ENCODE measurements at places on chromosomes 16 and 17.

DNA sequence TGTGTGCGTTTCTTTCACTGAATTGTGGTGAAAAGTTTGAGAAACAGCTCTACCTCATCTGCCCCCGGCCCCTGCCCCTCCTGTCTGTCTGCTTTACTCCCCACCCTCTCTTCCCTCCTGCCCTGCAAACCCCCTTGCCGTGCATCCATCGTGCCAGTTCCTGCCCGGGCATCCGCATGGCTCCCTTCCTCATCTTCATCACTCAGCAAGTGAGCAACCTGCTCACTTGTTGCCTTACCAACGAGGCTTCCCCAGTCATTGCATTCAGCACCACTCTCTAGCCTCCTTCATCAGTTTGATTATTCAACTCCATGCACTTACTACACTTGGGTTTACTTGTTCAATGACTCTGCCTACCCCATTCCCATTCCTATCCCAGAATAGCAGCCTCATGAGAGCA, 34.8 kb upstream of the SDK2 start:
- DNase-seq: no peak

GRCh38 chr16:47734987-47735594, 274.0 kb downstream of the PHKB start:
- DNase-seq: no peak

DNA sequence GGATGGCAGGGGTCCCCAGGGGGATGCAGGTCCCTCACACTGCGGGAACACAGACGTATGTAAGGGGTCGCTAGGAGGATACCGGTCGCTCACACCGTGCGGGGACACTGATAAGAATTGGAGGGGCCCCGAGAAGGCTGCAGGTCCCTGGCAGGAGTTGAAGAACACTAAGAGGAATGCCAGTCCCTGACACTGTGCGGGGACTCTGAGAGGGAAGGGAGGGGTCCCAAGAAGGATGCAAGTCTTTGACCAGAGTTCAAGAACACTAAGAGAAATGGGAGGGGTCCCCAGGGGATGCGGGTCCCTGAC, 510 bp downstream of the ERCC4 start:
- DNase-seq: no peak

GRCh38 chr17:28744972-28745785, 1.4 kb downstream of the TRAF4 start:
- peak; percentile 32 for DNase-seq

GRCh38 chr17:67021743-67022450, 22.5 kb upstream of the CACNG1 start:
- no peak for DNase-seq

DNA sequence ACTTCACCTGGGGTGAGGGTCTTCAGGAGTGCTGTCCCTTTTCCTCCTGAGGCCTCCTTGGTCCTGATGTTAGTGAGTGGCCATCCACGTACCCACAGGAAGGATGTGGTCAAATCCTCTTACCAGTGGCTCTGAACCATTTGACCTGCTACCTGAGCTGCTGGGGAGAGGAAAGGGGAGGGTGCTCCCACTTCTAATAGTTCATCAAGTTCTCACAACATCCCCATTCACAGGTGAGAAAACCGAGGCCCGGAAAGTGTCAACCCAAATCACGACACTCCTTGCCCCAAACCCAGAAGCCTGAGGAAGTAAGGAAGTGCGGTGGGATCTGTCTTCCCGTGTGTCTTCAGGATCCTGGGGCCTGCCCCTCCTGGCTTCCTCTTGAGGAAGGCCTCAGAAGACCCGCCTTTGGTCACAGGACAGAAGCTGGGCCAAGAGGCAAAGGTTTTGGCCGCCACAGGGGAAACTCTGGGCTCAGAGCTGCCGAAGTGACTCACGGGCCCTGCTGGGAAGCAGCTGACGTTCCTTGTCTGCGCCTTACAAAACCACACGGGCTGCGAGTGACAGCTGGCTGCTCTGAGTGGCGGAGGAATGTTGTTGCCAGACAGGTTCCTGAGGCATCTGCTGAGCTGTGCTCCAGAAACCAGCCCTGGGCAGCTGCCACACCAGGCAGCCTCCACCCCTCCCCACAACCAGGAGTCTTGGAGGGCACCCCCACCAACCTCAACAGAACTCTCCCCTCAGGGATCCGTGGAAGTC, 13.9 kb upstream of the KIFC3 start:
- DNase-seq: peak; percentile 97

DNA sequence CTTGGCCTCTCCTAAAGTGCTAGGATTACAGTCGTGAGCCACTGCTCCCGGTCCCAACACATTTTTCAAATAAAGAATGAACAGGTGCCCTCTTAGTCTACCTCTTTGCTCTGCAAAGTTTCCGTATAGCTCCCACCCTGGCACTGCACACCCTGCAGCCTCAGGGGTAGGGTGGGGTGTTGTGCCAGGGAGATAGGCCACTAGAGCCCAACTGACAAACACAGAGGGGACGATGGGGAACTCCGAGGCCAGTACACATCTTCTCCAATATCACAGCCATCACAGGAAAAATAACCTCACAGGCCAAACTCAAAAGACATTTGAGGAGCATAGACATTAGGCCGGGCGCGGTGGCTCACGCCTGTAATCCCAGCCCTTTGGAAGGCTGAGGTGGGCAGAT, 2.7 kb upstream of the SLC12A4 start:
- no peak for DNase-seq

DNA sequence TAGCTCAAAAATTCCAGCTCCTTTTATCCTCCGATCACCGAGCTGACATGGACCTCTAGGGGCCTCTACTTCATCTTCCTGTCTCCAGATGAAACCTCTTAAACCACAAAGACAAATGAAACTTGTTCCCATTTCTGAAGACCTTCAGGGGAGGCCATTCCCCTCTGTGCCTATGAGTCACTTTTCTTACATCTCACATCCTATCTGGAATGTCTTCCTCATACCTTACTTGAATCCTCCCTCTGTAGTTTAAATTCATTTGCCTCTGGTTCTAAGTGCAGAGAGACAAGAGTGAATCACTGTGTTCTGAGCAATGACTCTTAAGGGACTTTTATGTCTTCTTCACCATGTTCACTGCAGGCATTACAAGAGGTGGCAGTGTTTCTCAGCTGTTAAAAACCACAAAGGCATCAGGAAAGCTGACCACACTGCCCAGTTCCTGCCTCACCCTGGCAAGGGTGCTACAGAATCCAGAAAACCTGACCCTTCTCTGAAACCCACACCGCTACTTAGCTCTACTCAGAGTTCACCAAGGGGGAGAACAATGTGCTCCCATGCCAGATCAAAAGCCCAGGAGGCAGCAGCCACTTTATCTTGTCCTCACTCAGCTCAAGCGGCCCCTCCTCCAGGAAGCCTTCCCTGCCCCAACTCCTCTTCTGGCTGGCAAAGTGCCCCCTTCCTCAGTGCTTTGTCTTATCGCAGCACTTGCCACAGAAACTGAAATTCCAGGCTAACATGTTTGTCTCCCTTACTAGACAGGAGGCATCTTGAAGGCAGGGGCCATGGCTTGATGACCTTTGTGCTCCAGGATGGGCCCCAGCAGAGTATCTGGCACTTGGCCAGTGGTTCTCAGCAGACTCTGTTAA, 6.4 kb downstream of the CUEDC1 start:
- peak; percentile 92 for DNase-seq

GRCh38 chr17:80890921-80891396, 100.7 kb upstream of the CHMP6 start:
- no peak for DNase-seq

GRCh38 chr16:68149596-68149995, 64.4 kb downstream of the NFATC3 start:
- no peak for DNase-seq

- DNase-seq: no peak
Measured at GRCh38 chr16:80120899-80121521, 419.8 kb upstream of the DYNLRB2 start.

DNA sequence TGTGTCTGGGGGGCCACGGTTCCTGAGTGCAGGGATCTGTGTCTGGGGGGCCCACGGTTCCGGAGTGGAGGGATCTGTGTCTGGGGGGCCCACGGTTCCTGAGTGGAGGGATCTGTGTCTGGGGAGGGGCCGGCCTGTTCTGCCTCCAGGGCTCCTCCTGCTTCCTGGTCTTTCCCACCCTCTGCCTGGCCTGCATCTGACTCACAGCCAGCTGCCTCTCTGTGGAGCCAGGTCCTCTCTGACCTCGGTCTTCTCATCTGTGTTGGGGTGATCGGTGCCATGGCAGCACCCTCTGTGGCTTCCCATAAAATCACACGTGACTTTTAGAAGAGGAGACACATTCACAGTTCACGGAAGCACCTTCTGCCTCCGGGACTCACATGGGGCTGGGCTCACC, 50.3 kb downstream of the ZFPM1 start:
- no peak for DNase-seq

DNA sequence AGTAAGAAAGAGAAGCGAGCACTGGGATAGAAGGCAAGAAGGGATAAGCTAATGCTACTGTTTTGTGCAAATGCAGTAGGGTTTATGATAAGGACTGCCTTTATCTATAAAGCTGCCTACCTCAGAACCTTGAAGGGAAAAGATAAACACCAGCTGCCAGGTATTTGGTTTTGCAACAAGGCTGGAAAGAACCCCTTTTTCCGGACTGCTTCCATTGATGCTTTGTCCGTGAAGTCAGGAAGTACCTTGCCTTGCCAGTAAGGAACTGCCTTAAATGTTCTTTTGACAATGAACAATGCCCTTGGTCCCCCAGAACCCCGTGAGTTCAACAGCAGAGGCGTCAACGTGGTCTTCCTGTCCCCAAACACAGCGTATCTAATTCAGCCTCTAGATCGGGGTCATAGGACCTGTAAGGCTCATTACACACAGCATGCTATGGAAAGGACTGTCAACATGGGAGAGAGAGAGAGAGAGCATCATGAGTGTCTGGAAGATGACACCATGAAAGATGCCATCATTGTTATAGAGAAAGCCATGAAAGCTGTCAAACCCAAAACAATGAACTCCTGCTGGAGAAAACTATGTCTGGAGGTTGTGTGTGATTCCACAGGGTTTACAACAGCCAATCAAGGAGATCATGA, 113.4 kb downstream of the ANKRD11 start:
- DNase-seq: no peak

DNA sequence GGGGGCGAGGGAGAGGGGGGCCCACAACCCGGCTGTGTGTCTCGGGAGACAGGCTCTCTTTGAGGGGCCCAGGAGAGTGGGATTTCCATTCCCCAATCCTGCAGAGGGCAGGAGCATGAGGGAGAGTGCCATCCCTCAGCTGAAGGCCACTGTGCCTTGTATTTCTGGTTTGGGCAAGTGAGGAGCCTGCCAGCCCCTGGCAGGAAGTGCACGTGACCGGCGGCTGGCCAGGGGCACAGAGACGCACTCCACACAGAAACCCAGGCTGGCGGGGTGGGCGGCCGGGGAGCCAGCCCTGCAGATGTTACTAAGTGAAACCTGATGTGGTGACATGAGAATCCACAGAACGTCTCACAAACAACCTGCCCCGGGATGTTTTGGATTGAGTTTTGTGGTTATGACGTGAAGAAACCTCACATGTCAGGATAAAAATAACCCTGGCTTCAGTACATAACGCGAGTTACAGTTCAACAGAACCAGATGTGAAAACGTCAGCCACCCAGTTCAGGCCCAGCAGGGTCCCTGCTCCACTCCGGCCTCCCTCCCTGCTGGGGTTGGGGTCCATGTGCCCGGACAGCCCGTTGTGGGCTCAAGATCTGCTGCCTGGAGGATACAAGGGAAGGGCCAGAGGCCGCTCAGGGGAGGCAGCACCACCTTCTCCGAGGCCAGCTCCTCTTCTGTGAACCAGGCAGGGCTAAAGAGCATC, 51.7 kb upstream of the MTSS2 start:
- DNase-seq: peak; percentile 45

- DNase-seq: no peak
Measured at GRCh38 chr16:11618107-11618717, 31.5 kb upstream of the LITAF start.

GRCh38 chr17:59641799-59642484, 22.2 kb downstream of the CLTC start:
- DNase-seq: peak; percentile 37

- DNase-seq: no peak
Measured at GRCh38 chr17:35238821-35239220, 4.1 kb upstream of the SLFN5 start.

DNA sequence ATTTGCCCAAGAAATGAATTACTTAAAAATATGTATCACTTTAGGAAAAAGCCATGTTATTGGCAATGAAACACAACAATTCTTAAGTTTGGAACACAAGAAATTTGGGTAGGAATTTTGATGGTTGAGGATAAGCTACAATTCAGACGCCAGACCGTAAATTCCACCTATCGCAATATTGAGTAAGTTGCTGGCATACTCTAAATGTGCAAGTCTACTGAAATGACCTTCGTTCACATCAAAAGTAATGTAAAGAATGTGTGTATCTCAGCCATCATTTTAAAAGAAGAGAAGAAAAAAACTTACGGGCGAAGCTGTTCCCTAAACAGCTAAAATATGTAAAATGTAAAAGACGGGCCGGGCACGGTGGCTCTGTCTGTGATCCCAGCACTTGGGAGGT, 33.4 kb downstream of the UBE2G1 start:
- DNase-seq: no peak

DNA sequence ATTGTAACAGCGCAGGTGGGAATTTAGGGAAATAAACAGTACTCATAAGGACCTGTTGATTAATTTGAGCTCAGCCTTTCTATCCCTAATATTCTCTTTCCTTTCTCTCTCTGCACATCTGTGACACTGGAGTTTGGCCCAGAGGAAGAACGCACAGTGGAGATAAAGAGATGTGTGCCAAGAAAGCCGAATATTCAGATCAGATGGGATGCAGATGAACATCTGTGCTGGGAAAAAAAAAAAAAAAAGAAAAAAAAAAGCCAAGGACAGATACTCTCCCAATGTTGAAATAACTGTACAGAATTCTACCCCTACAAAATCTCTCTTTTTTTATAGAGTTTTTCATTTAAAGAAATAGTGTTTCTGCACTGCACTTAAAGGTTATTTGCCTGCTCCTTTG, 485.4 kb downstream of the KCNJ2 start:
- DNase-seq: no peak

DNA sequence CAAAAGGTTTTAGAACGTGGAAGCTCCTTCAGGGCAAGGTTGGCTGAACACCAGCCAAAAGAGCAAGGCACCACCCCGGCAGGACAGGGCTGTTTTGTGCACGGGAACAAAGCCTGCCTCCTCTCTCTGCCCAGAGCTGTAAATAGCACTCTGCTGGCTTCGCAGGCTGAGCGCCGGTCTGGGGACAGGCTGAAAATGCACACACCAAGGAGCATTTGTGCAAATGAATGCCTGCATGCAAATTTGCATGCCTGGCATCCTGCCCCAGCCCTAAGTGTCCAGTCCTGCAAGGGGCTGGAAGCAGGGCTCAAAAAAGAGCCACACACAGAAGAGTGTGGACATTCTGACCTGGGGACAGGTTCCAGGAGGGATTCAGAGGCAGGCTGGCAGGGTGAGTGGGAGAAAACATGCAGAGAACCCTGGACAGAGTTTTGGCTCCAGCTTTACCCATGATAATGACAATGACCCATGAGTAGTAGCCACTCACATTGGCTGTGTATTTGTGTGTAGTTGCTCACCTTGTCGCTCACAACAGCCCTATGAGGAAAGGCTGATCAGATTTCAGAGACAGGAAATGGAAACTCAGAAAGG, 11.7 kb downstream of the ABAT start:
- no peak for DNase-seq

Data from suppressor macrophage treated with lipopolysaccharide for 4 hours (primary cell).